ENCODE measurements at places on chromosomes 6 and 20. TPM values are rescaled to one million over a fixed set of nuclear protein-coding genes. Genes with fewer than 3 reads are reported as not detected.

- no peak for DNase-seq
Measured at GRCh38 chr6:138796771-138797170, 884 bp downstream of the ECT2L start.

DNA sequence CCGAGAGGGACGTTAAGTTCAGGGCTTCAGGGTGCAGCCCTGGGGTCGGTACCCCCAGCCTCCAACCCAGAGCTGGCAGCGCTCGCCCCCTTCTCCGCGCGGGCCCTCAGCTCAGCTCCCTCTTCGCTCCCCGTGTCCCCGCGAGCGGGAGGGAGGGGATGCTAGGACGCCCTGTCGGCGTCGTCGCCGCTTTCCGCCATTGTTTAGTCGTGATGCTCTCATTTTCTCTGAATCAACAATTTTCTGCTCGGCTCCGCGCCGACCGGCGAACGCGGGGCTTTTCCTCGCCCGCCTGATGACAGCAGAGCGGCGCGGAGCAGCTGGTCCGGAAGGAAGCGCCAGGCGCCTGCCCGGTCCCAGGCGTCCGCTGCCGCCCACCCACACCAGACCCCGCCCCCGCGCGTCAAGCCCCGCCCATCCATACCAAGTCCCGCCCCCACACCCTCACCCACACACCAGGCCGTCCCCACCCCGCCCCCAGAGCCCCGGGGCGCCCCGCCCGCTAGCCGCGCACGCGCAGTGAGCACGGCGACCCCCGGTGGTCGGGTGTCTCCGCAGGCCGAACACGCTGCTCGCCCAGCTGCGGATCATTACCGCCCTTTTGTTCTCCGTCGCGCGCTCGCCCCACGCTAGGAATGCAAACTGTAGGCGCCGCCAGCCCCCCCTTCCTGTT, 50.1 kb upstream of the SLC32A1 start:
- peak; percentile 83 for DNase-seq

- DNase-seq, result no peak
Measured at GRCh38 chr20:1906361-1907051, 11.3 kb downstream of the SIRPA start.

DNA sequence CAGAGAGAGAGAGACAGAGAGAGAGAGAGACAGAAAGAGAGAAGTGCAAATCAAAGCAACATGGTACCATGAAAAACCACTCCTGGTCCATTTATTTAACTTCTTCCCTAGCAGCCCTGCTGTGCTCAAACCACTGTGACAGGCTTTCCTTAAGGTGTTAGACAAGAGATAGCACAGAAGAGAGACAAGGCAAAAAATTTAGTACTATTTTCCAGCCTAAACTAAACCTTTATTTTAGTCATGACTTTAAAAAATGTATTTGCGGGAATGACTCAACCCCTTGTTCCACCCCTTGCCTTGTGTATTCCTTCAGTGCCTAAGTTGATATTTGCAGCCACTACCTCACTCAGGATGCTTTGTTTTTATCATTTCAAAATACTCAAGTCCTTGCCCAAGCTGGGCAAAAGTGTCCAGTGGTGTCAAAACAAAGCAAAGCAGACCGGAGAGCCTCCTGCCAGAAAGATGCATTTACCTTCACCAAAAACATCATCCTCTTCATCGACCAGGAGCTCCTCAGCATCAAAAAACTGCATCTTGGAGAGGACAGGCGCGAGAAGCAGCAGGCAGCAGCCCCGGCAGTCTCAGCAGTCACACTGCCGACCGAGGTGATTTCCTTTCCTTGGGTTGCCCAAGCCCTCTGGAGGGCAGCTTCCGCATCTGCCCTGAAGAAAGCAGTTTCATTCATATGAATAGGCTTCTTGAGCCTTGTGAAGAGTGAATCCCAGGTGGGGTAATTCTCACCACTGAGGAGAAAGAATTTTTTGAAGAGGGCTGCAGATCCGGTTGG, at the start of gene RIPOR2:
Gene RIPOR2 (minus strand): TSS at position 595 of the 787 bp plus-strand sequence. CDS start 62 bp downstream, at position 533.
- DNase-seq, result peak; percentile 62

- no peak for DNase-seq
Measured at GRCh38 chr6:127921982-127922381, 21.1 kb upstream of the THEMIS start.

TBC1D32 gene
- total RNA-seq, result 8.9 TPM

VARS1 gene
- 177 TPM for total RNA-seq

All from WTC11 (cell line).